HL-60 (cell line): ENCODE measurements at places on chromosomes 3 and 15.

GRCh38 chr3:12966847-12967605, 106.2 kb downstream of the IQSEC1 start:
- DNase-seq, result no peak

GRCh38 chr3:118945834-118946233, 88.8 kb downstream of the IGSF11 start:
- DNase-seq, result no peak

DNA sequence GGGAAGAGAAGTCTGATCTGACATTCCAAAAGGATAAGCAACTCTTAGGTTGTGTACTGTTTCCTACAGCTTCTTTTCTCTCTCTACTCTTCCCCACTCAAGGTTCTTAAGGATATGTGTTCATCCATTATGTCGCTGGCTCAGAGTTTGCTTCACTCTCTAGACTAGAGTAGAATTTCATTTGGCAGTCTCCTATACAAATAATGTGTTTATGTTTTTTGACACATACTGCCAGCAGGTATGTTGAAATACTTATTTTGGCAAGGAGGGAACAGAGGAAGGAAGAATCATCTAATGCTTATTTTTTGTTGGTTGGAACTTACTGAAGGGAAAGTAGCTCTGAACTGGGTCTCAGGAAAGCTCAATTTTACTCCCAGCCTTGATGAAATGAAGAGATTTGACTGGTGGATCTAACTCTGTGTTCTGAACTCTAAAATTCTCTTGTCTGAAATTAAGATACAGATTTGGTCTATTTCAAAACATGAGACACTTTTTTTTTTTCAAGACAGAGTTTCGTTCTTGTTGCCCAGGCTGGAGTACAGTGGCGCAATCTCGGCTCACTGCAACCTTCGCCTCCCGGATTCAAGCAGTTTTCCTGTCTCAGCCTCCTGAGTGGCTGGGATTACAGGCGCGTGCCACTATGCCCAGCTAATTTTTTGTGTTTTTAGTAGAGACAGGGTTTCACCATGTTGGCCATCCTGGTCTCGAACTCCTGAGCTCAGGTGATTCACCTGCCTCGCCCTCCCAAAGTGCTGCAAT, 7.6 kb upstream of the EMC3 start:
- DNase-seq, result no peak

DNA sequence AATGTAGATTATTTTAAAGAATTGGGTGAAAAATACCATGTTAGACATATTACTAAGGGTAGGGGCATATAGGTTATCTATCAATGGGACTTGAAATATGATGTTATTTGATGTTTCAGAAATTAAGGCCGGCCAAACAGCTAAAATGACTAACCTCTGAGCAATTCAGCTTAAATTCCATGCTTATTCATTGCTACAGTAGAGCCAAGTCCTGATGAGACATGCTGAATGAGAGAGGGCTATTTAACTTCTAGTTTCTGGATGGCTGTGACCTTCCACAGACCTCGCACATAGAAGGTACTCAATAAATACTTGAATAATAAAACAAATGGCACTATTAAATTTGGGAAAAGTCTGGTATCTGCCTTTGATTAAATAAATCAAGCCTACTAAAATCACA, 175.6 kb upstream of the WNT5A start:
- no peak for DNase-seq

- no peak for DNase-seq
Observed at GRCh38 chr15:90075420-90076289, 26.6 kb downstream of the IDH2 start.

DNA sequence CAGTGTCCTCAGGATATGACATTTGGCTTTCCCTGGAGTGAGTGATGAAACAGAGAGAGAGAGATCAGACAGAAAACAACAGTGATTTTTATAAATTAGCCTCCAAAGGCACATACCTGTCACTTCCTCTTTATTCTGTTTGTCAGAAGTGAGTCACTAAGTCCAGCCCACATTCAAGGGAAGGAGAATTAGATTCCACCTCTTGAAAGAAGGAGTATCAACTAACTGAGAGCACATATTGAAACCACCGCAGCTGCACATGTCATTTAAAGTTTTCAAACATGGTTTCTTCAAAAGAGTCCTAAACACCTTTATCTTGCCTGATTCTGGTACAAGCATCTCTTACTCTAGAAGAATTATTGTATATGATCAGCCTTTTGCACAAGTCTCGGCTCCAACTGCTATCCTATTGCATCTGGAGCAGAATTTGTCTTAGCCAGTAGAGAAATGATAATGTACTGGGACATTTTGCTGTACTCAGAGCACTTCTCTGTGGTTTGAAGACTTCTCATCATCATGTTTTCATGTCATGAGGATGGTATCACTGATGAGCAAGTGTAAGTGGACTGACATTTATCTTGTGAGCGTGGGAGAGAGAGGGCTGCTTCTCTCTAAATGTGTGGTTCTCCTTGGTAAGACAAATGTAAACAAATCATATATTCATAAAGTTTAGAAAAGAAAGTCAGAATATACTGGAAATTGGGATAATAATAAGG, 338.9 kb upstream of the CFAP20DC start:
- no peak for DNase-seq

DNA sequence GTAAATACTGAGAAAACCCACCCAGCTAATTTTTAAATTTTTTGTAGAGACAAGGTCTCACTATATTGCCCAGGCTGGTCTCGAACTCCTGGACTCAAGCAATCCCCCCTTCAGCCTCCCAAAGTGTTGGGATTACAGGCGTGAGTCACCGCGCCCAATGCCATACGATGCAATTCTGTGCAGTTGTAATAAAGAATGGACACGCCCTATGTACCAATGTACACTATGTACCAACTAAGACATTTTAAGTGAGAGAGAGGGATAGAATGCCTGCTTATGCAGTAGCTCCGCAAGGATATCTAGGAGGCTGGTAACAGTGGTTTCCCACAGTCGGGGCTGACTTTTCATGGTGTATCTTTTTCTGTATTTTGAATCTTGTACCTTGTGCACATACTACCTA, 14.6 kb downstream of the ZNF710 start:
- DNase-seq, result no peak
